ENCODE measurements at places on chromosomes 7 and 10. TPM values are rescaled to one million over a fixed set of nuclear protein-coding genes. Genes with fewer than 3 reads are reported as not detected.

GRCh38 chr7:44561962-44562621 lies 11.6 kb downstream of the DDX56 start:
- ATAC-seq = no peak

- ATAC-seq = no peak
These were observed 2.1 kb downstream of the CHST3 start for GRCh38 chr10:71966046-71967004.

DNA sequence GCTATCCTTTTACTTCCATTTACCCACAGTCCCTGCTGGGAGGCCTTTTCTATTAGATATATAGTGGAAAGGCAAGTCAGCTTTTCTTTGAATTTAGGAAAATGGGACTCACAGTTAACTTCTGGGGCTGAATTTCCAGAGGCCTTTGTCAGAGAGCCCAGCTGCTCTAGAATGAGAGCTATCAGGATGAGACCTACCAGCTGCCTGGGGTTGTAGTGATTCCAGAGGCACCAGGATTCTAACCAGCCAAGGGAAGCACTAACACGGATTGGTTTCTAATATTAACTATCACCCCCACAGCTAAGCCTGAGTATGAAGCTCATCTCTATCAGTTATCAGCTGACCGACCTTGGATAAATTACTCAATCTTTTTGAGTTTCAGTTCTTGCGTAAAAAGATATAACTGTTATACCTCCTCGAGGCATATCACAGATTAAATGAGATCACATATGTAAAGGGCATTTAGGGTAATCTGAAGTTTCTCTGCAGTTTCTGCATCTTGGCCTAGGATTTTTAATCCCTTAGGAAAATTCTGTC lies 56.6 kb upstream of the CALD1 start:
- no peak for ATAC-seq

GRCh38 chr10:2130705-2131305 lies 393.5 kb upstream of the ADARB2 start:
- ATAC-seq = no peak

DNA sequence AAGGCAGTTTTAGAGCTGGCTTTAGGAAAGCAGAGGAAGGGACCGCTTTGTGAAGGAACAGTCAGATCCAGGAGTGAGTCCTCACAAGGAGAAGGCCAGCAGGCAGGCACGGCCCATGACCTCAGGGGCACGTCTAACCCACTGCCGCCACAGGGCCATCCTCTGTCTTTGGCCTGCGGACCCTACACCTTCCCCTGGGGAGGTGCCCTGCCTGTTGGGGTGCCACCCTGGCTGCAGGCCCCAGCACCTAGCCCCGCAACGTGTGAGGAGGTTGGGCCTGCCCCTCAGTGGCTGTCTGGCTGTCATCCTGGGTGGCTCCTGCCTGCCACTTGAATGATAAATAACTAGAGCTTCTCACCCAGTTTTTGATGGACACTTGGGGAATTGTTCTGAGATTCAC lies 31.0 kb upstream of the TRIM8 start:
- ATAC-seq = no peak

DNA sequence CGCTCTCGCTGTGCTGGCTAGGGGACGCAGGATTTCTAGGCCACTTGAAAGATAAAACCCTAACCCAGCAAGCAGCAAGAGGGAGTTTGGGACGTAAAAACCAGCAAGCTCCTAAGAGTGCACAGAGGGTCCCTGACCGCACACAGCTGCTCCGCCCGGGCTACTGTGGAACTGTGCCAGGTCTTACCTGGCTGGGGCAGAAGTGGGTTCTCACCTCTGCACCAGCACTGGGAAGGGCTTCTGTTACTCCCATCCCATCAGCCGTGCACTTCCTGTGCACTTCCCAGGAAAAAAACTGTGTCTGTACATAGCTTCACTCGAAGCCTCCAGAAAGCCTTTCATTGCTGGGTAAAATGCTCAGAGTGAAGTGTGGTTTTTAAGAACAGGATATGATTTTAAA lies 45.9 kb upstream of the PTF1A start:
- no peak for ATAC-seq

DNA sequence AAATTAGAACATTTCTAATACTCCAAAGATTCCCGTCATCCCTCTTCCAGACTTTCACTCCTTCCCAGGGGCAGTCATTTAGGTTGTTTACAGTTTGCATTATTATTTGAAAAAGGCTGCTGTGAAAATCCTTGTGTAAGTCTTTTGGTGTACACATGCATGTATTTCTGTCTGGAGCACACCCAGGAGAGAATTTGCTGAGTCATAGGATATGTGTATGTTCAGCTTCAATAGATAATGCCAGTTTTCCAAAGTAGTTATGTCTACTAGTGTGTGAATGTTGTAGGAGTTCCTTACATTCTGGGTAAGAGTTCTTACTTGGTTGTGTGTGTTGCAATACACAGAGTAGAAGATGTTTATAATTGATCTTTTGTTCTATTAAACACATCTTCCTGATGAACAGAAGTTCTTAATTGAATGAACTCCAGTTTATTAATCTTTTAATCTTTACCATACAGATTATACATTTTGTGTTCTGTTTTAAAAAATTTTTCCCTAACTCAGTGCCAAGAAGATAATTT lies 25.3 kb downstream of the CROT start:
- no peak for ATAC-seq

DNA sequence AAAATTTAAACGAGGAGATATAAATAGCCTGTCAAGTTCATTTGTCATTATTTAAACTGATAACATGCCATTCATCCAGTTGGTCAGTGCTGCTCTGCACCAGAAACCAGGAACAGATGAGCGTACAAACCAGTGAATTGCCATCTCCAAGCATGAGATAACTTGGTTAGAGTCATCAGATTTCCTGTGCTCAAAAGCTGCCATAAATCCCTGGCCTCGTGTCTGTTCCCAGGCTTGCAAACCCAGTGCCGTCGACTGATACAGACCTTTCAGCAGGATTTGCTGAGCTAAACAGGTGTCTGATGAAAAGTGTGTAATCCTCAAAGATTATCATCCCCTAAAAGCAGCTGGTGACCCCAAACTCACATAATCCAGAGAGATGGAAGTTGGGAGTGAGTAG lies 96.0 kb upstream of the SAMD8 start:
- ATAC-seq = no peak

DNA sequence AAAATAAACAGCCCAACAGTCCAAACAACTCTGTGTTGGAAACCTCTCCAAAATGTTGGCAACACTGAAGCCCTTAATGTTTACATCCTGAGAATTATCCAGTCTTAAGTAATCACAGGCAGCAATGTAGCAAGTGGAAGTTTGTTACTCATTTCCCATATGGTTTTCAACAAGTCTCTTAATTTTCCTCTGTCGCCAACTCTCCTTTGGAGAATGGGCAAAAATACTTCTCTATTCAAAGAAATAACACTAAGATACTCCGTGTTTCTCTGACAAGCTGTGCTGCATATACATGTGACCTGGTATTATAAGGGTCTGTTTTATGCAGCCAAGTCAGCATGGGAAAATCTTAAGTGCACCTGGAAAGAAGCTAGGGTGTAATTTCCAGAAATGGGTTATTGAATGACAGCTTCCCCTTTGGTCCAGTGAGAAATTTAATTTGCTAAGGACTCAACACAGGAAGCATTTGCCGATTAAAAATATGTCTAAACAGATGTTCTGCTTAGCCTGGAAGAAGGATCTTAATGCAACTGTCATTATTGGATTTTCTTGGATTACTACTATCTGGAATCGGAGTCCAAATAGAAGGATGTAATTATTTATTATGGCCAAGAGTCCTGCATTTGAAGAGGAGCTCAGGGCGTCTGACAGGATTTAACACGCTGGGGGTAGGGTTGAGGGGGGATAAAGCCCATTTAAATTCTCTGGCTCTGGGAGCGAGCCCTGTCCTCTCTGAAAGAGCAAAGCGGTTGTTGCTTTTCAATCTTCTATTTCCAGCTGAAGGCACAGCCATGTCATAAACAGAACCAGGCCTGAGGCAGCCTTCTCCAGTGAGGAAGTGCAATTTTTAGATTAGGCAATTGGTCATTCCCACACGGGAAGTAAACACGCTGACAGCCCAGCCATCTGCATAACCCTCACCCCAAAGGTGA lies 73.1 kb downstream of the TLL2 start:
- peak; percentile 27 for ATAC-seq

DNA sequence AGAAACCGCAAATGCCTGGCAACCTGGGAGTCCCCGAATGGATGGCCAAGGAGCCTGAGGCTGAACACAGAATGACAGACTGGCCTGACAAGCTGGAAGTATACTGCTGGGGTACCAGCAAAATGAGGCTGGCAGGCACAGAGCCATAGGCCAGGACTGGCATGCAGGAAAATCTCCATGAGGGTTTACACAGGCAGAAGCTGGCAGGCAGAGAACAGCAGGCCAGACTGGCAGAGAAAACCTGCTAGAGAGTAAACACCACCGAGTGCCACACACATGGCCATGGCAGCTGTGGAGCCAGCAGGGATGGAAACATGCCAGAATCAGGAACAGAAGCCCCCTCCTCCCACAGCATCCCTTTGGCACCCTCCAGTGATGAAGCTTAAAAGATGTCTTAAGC lies 63.4 kb downstream of the CRPPA start:
- no peak for ATAC-seq

DNA sequence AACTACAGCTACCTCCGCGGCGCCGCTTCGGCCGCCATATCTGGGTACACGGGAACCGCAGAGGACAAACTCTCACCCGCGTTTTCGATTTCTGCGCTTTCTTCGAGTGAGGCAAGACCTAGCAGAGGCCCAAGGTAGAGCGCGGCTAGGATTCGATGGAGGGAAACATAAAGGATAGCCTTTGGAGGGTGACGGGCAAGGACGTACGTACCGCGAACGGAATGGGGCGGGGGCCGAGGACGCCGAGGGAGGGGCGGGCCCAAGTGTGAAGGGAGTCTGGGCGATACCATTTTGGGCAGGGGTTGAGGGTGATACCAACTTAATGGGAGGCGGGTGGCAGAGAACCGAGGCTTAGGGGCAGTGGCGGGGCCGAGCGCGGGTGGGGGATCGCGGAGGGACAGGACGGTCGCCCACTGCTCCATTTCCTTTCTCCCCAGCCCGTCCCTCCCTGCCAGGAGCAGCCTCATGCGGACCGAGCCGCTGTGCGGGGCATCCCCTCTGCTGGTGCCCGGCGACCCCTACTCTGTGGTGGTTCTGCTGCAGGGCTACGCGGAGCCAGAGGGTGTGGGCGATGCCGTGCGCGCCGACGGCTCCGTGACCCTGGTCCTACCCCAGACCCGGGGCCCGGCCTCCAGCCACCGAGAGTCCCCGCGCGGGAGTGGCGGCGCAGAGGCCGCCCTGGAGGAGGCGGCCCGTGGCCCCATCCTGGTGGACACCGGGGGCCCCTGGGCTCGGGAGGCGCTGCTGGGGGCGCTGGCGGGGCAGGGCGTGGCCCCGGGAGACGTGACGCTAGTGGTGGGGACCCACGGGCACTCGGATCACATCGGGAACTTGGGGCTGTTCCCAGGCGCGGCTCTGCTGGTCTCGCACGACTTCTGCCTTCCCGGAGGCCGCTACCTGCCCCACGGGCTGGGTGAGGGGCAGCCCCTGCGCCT lies at the start of gene MBLAC1:
Gene MBLAC1 (plus strand): TSS at position 37 of the 935 bp plus-strand sequence. CDS start 429 bp downstream, at position 466.
- peak; percentile 93 for ATAC-seq

GRCh38 chr10:1933215-1933614 lies 195.9 kb upstream of the ADARB2 start:
- no peak for ATAC-seq

- no peak for ATAC-seq
These were observed 48.1 kb upstream of the PLEKHA1 start for GRCh38 chr10:122326385-122326784.

- no peak for ATAC-seq
These were observed 42.6 kb upstream of the ANAPC16 start for GRCh38 chr10:72173262-72173618.

GRCh38 chr7:47762207-47762606 lies 180.3 kb upstream of the TNS3 start:
- no peak for ATAC-seq

DNA sequence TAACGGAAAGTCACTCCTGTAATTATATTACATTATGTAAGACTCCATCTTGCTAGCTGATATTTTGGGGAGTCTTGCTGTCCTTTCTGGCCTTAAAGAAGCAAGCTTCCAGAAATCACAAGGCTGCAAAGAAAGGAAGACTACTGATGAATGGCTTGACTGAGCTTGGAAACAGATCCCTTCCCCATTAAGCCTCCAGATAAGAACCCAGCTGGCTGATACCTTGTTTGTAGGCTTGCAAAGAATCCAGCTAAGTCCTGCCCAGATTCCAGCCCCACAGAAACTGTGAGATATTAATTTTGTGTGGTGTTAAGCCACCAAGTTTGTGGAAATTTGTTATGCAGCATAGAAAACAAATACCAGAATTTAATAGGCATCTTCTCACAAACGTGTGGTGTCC lies 49.9 kb upstream of the TMEM106B start:
- no peak for ATAC-seq

GRCh38 chr7:159115601-159116501 lies 28.8 kb downstream of the VIPR2 start:
- ATAC-seq = peak; percentile 24

GRCh38 chr10:120451968-120452367 lies 5.1 kb upstream of the PLPP4 start:
- ATAC-seq = no peak

DNA sequence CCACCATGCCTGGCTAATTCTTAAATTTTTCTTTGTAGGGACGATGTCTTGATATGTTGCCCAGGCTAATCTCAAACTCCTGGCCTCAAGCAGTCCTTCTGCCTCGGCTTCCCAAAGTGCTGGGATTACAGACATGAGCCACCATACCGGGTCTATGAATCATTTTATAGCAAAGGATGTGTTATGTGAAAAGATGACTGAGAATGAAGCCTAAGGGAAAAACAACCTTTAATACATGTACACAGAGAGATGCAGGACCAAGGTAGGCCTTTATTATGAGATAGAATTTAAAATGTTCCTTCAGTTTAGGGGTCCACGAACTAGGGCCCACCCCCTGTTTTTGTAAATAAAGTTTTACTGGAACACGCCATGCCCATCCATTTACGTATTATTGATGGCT lies 41.0 kb downstream of the UBE2H start:
- no peak for ATAC-seq

- ATAC-seq = peak; percentile 22
These were observed 98.2 kb upstream of the DKK1 start for GRCh38 chr10:52215745-52216361.

Gene VWA2
- total RNA-seq = 0.13 TPM

Gene ACBD7
- not detected for total RNA-seq

Gene MYL10
- total RNA-seq = not detected

Gene ANXA11
- 117 TPM for total RNA-seq

Gene TAS2R4
- 2.8 TPM for total RNA-seq

Gene LIPJ
- total RNA-seq = not detected

Gene GBX1
- total RNA-seq = not detected

Gene ATOH7
- total RNA-seq = not detected

Gene KCNIP2
- not detected for total RNA-seq

Gene GNA12
- 22.5 TPM for total RNA-seq

Gene DLX5
- total RNA-seq = not detected

Measured in gastroesophageal sphincter (tissue), 4 donors.